ENCODE measurements at places on chromosomes 1 and 21. TPM values are rescaled to one million over a fixed set of nuclear protein-coding genes. Genes with fewer than 3 reads are reported as not detected.

The PADI2 gene
- 1.3 TPM for total RNA-seq

The RNU1-1 gene
- not detected for total RNA-seq

The TRIM46 gene
- 1.5 TPM for total RNA-seq

The ICOSLG gene
- total RNA-seq = 2.3 TPM

The CASP9 gene
- 5.8 TPM for total RNA-seq

The CCDC185 gene
- total RNA-seq = 0.13 TPM

The HSPG2 gene
- 70.8 TPM for total RNA-seq

The SPOCD1 gene
- total RNA-seq = 6.9 TPM

The GSTM1 gene
- not detected for total RNA-seq

The LCE2B gene
- total RNA-seq = not detected

The CLIC6 gene
- total RNA-seq = 0.04 TPM

The C4BPA gene
- 0.58 TPM for total RNA-seq

The CD84 gene
- total RNA-seq = not detected

The FNBP1L gene
- 20.5 TPM for total RNA-seq

The THEM5 gene
- total RNA-seq = not detected

The RGS13 gene
- not detected for total RNA-seq

The KRTAP12-2 gene
- not detected for total RNA-seq

The RPL22 gene
- total RNA-seq = 456 TPM

The HSPB7 gene
- total RNA-seq = not detected

The IGSF9 gene
- total RNA-seq = 0.26 TPM

The EDARADD gene
- total RNA-seq = 2.9 TPM

The IFI6 gene
- 14.8 TPM for total RNA-seq
